ENCODE measurements at places on chromosomes 7 and 10.
A peak's percentile ranks its signal among the peaks of the same experiment; 100 is the strongest.

GRCh38 chr10:96924861-96925260 lies 92.8 kb downstream of the LCOR start:
- no peak overlapping the region for H3K4me3 ChIP-seq
- H3K27me3 ChIP-seq = no peaks in the 10 kb centered on the region
- no peak overlapping the region for H3K27ac ChIP-seq
- DNase-seq = no peak
- H3K36me3 ChIP-seq = no peaks in the 10 kb centered on the region
- H3K4me1 ChIP-seq = peaks cover 32% of the 10 kb centered on the region

GRCh38 chr10:120666308-120666707 lies 184.9 kb upstream of the WDR11 start:
- no peak overlapping the region for H3K27ac ChIP-seq
- no peak for DNase-seq
- no peaks in the 10 kb centered on the region for H3K4me1 ChIP-seq
- no peaks in the 10 kb centered on the region for H3K36me3 ChIP-seq
- H3K4me3 ChIP-seq = no peak overlapping the region

- no peak overlapping the region for H3K27ac ChIP-seq
- no peak overlapping the region for H3K4me3 ChIP-seq
- no peaks in the 10 kb centered on the region for H3K36me3 ChIP-seq
- no peaks in the 10 kb centered on the region for H3K27me3 ChIP-seq
- peak; percentile 50 for DNase-seq
These were observed 15.5 kb downstream of the STX1A start for GRCh38 chr7:73703757-73704639.

GRCh38 chr7:114504586-114504985 lies 90.0 kb downstream of the FOXP2 start:
- no peaks in the 10 kb centered on the region for H3K27me3 ChIP-seq
- H3K27ac ChIP-seq = no peak overlapping the region
- H3K4me1 ChIP-seq = peaks cover 23% of the 10 kb centered on the region
- no peak overlapping the region for H3K4me3 ChIP-seq
- no peak for DNase-seq

DNA sequence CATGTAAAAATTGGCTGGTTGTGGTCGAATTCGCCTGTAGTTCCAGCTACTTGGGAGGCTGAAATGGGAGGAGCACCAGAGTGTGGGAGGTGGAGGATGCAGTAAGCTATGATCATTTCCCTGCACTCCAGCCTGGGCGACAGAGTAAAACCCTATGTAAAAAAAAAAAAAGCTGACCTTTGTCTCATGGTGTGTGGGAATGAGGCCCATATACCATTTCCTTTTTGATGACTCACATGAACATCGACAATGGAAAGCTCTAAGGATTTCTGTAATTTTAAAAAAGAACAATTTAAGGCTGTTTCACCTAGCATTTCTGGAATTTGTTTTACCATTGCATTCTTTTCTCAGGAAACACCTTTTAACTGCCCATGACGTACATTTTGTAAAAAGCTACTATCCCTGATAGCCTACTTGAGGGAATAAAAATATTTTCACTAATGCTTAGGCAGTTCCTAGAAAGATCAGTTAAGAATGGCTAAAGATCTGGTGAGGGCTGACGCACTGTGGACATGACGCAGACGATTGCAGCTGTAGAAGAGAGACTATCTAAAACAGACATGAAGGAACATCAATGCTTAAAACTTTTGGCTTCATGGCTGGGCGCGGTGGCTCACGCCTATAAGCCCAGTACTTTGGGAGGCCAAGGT lies 400.6 kb upstream of the IGFBP3 start:
- H3K4me1 ChIP-seq = no peaks in the 10 kb centered on the region
- no peak for DNase-seq
- no peak overlapping the region for H3K4me3 ChIP-seq
- H3K36me3 ChIP-seq = no peaks in the 10 kb centered on the region
- no peak overlapping the region for H3K27ac ChIP-seq

All from psoas muscle (tissue), 8 donors.